ENCODE measurements at places on chromosomes 13 and 19.

DNA sequence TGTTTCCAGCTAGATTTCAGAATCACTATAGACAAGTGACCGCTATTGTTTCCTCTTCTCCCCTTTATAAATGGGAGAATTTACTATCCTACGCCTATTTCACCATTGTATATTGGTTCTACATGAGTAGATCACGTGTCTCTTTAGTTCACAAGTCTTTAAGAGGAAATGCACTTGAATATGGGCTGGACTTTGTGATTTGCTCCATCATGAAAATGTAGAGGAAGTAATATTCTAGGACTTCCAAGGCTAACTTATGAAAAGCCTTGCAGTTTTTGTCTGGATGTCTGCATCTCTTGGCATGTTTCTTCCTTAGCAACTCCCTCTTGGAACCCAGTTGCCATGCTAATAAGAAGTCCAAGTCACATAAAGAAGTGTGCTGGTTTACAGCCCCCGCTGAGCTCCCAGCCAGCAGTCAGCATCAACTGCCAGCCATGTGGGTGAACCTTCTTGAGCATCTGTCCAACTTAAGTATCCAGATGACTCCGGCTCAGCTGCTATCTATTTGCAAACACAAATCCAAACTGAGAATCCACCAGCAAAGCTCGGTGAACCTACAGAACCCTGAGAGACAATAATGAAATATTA is 4.8 kb upstream of the FBXL3 start:
- DNase-seq: no peak

DNA sequence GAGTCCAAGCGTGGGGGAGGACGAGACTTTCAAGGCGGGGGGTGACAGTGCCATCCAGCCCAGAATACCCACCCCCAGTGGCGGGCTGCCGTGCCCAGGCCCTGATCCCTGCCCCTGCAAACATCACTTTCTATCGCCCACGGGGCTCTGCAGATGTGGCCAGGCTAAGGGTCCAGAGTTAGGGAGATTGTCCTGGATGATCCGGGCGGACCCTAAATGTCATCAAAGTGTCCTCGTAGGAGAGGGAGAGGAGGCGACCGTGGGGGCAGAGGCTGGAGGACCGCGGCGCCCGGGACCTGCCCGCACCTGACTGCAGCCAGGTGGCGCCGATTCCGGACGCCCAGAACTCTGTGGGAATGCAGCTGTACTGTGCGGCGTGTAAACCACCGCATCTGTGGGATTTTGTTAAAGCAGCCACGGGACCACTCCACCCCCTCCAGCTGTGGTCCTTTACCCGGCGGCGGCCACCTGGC is 32.4 kb downstream of the GJA3 start:
- DNase-seq: no peak

DNA sequence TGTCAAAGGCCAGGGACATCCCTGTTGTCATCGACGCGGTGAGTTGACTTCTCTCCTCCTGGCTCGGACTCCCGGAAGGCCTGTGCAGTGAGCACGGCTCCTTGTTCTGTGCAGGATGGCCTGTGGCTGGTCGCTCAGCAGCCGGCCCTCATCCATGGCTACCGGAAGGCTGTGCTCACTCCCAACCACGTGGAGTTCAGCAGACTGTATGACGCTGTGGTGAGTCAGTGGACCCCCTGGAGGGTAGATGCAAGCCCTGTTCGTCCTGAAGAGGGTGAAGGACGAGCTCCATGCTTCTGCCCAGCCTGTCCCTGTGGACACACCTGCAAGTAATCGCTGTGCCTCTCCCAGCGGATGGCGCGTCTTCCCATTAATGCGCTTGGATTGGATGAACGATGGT is 19.2 kb downstream of the NAXD start:
- DNase-seq: no peak

DNA sequence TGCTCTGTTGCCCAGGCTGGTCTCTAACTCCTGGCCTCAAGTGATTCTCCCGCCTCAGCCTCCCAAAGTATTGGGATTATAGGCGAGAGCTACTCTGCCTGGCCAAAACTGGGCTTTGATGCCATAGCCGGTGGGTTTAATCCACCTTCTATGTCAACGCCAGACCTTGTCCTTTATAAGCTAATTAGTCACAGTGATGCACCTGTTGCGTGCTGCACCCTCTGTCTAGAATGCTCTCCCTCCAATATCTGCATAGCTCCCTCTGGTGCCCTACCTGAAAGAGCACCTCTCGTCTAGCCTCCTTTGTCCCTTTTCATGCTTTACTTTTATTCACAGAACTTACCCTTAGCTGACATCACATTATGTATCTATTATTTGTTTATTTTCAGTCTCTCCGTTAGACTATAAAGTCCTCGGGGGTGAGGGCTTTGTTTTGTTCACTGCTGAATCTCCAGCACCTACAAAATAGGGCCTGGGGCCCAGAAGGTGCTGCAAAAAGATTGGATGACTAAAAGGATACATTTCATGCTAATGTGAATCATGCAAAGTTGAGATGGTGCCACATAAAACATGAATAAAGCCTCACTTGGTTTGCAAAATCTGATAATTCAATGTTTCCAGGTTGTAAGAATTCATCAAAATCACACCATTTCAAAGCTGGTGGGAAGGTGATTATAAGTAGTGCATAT is 148.1 kb downstream of the USP12 start:
- DNase-seq: no peak

- no peak for DNase-seq
Observed at GRCh38 chr13:62483774-62484173, 1068.1 kb upstream of the PCDH20 start.

- peak; percentile 80 for DNase-seq
Observed at GRCh38 chr19:47644743-47645482, 36.0 kb downstream of the BICRA start.

DNA sequence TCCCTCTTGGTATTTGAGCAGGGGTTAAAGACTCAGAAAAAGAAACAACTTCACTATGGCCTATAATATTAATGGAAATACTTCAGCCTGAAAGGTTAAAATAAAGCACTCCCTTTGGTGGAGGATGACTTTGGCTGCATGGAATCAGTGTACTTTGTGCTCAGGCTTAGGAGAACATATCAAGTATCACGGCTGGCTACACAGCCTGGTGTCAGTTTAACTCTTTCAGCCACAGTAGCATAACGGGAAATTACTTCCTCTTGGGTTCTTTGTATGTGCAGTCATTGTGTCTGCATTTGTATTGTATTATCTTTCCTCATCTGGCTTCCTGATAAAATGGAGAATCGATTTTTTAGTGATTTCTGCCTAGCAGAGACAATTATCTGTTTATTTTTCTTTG is 239.0 kb downstream of the GGACT start:
- DNase-seq: no peak

DNA sequence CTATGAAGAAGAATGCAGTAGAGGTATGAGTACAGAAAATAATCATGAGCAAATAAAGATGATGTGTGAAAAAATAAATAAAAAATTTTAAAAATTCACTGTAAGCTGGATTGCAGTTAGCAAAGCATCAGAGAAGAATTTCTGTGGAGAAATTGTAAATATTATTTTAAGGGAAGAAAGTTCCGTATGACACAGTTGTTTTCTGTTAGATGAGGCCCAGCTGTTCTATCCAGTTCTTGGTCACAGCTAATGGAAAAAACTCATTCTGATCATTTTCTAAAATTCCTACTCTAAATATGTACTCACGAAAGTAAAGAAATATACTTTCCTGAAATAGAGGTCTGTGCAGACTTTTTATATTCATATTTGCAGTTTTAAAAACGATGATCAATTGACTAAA is 578.8 kb downstream of the DCT start:
- DNase-seq: no peak

DNA sequence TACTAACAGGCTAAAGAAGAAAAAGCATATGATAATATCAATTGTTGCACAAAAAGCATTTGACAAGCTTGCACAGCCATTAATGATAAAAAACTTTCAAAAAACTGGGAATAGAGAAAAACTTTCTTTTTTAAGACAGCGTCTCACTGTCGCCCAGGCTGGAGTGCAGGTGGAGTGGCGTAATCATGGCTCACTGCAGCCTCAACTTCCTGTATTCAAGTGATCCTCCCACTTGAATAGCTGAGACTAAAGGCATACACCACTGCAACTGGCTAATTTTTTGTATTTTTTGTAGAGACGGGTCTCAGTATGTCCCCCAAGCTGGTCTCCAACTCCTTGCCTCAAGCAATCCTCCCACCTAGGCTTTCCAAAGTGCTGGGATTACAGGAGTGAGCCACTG is 382.8 kb downstream of the TSHZ3 start:
- no peak for DNase-seq

- no peak for DNase-seq
Observed at GRCh38 chr19:32908641-32909190, 39.1 kb upstream of the SLC7A9 start.

- DNase-seq: peak; percentile 46
Observed at GRCh38 chr19:37979547-37980082, 72.6 kb downstream of the SIPA1L3 start.

- DNase-seq: no peak
Observed at GRCh38 chr13:50366488-50367174, 351.4 kb downstream of the KCNRG start.

DNA sequence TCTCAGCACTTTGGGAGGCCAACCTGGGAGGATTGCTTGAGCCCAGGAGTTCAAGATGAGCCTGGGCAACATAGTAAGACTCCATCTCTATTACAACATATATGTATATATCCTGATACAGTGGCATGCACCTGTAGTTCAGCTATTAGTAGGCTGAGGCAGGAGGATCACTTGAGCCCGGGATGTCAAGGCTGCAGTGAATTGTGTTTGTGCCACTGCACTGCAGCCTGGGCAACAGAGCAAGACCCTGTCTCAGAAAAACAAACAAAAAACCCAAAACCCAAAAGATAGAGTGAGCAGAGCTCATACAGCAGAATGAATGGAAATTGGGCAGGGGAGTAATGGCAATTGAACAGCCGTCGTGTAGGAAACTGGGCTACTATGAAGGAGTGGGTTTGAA is 17.3 kb upstream of the SHKBP1 start:
- DNase-seq: no peak

DNA sequence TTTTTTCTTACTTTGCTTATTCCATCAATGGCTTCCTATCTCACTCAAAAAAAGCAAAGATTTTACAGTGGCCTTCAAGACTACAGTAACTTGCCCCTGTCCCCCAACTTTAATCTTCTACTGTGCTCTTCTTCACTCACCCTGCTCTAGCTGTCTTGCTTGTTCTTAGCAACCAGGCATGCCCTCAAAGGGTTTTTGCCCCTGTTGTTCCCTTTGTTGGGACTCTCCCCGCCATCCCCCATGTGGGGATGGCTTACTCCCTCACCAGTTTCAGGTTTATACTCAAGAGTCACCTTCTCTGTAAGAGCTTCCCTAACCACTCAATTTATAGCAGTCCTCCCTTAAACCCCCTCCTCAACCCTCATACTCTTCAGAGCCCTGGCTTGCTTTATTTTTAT is 5.4 kb downstream of the MTMR6 start:
- no peak for DNase-seq

GRCh38 chr19:2683430-2684003 is 19.0 kb downstream of the GNG7 start:
- no peak for DNase-seq

DNA sequence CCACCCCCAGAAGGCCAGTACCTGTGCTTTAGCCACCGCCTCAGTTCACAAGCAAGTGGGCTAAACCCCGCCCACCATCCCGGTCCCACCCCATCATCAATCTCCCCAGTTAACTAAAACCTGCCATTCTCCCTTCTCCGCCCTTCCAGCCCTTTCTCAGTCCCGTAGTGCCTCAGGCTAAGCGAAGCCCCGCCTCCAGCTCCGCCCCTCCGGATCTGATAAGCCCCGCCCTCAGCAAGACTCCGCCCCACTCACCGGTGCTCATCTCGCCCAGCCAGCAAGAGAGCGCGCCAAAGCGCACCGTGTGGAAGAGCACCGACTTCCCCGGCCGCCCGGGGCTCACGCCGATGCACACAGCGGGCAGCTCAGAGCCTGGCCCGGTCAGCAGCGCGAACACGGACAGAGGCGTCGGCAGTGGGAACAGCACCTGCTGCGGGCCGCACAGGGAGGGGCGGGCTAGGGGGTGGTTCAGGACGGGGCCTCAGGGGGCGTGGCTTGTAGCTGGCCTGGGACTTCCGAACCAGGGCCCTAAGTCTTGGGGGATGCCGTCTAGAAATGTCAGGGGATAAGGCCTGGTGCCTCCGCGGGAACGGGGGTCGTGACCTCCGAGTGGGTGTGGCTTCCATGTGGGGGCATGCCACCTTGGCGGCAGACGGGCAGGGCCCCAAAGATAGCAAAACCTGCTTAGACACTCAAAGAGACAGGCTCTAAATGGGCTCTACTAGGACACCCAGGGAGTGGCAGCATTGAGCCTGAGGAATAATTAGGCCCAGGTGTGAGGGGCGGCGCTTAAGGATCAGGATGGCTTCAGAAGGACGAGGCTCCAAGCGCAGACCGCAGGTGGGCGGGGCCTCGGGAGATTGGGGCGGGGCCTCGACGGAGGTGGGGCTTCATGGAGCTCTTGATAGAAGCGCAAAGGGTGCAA is 21.4 kb downstream of the MAP4K1 start:
- no peak for DNase-seq

DNA sequence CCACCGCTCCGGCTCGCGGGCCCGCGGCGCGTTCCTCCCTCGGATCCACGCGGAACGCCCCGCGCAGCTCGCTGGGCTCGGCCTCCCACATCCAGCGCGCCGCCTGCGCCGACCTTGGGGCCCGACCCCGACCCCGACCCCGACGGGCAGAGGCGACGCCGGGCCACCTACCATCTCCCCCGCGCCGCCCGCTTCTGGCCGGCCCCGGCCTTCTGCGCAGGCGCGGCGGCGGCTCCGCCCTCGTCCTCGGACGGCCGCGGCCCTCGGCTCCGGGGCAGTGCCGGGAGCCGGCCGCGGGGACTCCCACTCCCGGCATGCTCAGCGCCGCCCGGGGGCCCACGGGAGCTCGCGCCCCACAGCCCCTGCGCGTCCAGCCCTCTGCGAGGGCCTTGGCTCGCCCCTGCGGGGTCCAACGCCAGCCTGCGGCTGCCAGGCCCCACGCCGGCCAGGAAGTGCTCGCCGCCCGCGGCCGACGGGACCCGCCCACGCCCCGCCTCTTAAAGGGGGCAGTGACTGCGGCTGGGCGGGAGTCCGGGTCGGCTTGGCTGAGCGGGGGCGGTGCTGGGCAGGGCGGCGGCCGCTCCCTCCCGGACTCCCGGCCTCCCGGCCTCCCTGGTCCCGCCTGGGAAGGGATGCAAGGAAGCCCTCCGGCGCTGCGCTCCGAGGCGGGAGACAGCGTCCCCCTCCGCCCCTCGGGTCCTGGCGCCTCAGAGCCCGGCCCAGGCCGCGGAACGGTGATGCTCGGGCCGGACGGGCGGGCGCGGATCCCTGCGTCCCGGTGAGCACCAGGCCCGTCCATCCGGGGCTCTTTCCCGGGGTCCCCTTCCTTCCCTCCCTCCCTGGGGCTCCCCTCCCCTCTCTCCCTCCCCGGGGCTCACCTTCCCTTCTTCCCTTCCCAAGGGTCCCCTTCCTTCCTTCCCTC is at the start of gene DCUN1D2:
DCUN1D2 (minus strand) TSS at position 216 of the 922 bp plus-strand sequence; CDS start at position 174, 42 bp downstream.
- DNase-seq: peak; percentile 80

- DNase-seq: no peak
Observed at GRCh38 chr13:30133996-30134395, 173.4 kb downstream of the KATNAL1 start.

DNA sequence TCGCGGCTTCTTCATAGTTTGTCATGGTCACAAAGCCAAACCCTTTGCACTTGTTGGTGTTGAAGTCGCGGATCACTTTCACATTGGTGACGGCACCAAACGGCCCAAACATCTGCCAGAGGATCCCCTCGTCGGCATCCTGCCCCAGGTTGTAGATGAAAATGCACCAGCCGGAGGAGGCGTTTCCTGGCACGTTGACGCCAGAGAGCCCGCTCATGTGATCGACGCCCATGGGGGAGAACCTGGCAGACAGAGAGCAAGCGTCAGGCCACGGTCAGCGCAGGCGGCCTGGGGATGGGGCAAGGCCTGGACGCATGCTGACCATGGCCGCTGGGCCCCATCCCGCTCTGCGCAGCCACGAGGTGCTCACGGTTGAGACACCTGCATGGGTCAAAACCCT is 20.1 kb upstream of the TIMM44 start:
- no peak for DNase-seq

GRCh38 chr19:40588926-40589569 is 12.1 kb upstream of the LTBP4 start:
- DNase-seq: no peak
